ENCODE measurements at places on chromosomes 12 and 14. TPM values are rescaled to one million over a fixed set of nuclear protein-coding genes. Genes with fewer than 3 reads are reported as not detected.
A peak's percentile ranks its signal among the peaks of the same experiment; 100 is the strongest.

Gene TRAFD1
- 17.4 TPM for total RNA-seq

Gene CCDC175
- total RNA-seq = not detected

Gene PTHLH
- total RNA-seq = not detected

Gene CLEC1A
- total RNA-seq = 7.7 TPM

Gene EML5
- 0.13 TPM for total RNA-seq

Gene RERG
- total RNA-seq = 15.9 TPM

Gene A2M
- 996 TPM for total RNA-seq

Gene LALBA
- not detected for total RNA-seq

Gene MYO1A
- 3.6 TPM for total RNA-seq

- DNase-seq = no peak
Measured at GRCh38 chr12:4032924-4033615, 159.9 kb upstream of the PARP11 start.

GRCh38 chr14:106442857-106443256, 916.5 kb downstream of the TMEM121 start:
- DNase-seq = no peak

GRCh38 chr12:5154091-5154490, 110.4 kb downstream of the KCNA5 start:
- DNase-seq = no peak

- peak; percentile 82 for DNase-seq
Measured at GRCh38 chr14:74508292-74508731, 14.7 kb downstream of the ISCA2 start.

GRCh38 chr12:122116707-122117535, 38.4 kb downstream of the MLXIP start:
- DNase-seq = peak; percentile 60

DNA sequence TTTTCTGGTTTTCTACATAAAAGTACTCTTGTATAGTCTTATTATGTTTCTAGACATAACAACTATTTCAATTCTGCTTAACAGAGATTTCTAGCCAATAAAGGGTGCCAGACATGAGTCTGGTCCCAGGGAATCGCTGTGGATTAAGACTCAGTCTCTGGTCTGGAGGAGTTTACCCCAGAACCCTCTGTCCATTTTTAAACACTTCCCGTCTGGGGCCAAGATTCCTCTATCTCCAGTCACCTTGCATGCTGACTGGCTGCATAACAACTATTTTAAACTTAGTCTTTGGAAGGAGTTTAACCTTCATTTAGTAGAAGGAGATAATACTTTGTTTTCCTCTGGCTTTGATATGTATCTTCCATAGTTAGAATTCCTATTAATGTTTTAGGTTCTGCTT, 163.1 kb upstream of the IFNG-AS1 start:
- DNase-seq = no peak

DNA sequence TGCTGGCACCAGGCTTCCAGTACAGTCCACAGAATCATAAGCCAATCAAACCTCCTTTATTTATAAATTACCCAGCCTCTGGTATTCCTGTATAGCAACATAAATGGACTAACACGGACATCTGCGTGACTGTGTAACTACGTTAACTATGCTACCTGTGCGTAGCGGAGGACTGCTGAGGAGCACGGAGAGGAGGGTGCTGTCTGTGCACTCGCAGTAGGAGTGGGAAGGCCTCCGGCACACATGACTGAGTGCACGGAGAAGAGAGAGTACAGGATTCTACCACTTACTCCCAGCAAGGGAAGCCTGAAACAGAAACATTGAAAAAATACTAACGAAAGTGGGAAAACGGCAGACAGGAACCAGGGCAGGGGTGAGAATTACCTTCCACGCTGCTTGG, 22.9 kb downstream of the RAD52 start:
- no peak for DNase-seq

- no peak for DNase-seq
Measured at GRCh38 chr12:113506867-113507266, 35.2 kb upstream of the LHX5 start.

- DNase-seq = no peak
Measured at GRCh38 chr12:19248929-19249602, 119.5 kb downstream of the PLEKHA5 start.

DNA sequence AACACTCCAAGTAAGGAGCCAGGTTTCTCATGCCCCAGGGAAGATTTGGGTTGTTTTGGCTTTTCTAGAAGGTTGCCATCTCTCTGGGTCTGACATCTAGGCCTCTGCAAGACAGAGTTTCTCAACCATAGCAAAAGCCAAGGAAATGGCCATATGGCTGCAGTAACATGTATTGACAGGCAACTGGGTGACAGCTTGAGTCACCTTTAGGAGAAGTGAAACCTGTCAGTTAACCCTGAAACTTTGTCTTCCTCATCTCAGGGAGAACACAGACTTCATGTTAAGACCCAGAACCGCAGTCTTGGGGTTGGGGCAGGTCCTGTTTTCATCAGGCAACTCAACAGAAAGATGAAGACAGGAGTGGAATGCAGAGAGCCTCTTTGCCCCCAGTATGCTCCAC, 46.0 kb upstream of the PLBD1 start:
- no peak for DNase-seq

DNA sequence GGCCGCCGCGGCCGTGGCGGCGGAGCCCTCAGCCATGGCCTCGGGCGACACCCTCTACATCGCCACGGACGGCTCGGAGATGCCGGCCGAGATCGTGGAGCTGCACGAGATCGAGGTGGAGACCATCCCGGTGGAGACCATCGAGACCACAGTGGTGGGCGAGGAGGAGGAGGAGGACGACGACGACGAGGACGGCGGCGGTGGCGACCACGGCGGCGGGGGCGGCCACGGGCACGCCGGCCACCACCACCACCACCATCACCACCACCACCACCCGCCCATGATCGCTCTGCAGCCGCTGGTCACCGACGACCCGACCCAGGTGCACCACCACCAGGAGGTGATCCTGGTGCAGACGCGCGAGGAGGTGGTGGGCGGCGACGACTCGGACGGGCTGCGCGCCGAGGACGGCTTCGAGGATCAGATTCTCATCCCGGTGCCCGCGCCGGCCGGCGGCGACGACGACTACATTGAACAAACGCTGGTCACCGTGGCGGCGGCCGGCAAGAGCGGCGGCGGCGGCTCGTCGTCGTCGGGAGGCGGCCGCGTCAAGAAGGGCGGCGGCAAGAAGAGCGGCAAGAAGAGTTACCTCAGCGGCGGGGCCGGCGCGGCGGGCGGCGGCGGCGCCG, 381 bp downstream of the YY1 start:
- no peak for DNase-seq

GRCh38 chr12:1201886-1202285, 210.9 kb downstream of the ERC1 start:
- DNase-seq = no peak

- DNase-seq = no peak
Measured at GRCh38 chr12:117502633-117503032, 141.2 kb upstream of the NOS1 start.

GRCh38 chr14:52825085-52825484, 33.7 kb upstream of the GNPNAT1 start:
- no peak for DNase-seq

- no peak for DNase-seq
Measured at GRCh38 chr12:62737615-62738014, 197.3 kb downstream of the PPM1H start.

DNA sequence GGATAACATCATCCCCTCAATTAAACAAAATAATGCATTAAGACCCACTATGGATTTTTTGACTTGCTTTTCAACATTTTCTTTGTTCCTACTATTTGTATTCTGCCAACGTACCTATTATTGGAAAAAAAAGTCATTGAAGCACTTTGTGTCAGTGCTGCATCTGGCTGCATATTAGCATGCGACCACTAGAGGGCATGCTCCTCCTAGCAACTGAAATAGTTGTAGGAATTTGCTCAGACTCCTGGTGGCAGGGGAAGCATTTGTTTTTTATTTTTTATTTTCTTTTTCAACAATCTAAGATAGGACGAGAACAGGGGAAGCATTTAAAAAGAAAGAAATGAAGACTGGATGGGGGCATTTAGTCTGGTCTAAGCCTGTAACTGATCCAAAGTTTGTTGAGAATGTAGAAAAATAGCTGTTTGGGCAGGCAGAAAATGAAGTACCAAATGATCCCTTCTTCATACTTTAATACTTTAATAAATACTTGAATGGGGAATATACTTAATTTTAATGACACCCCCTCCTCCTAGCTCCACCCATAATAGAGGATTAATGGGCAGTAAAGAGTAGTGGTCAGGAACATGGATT, 14.5 kb upstream of the CLEC4A start:
- DNase-seq = no peak

Measured in mesenteric fat pad (tissue), 1 donor.